ENCODE measurements at places on chromosomes 2 and 18.

GRCh38 chr2:46170026-46170425, 127.2 kb upstream of the EPAS1 start:
- no peak for DNase-seq

GRCh38 chr18:68665628-68666027, 49.3 kb downstream of the TMX3 start:
- no peak for DNase-seq

- DNase-seq, result no peak
Measured at GRCh38 chr2:122323927-122324326, 568.5 kb downstream of the TSN start.

DNA sequence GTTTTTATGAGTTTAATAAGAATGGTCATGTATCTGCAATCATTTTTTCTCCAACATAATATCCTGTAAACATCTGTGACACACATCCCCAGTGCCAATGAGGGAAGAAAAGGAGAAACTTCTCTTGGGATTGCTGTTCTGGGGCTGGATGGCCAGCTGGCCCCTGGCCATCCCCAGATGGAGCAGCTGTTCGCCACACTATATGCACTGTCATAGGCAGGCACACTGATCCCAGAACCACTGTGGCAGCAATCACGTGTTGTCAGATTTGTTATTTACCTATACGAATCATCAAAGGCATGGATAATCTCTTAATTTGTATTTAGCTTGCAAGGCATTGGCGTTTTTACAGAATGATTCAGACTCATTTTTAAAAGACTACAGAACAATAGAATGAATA, 167.6 kb upstream of the ACAA2 start:
- DNase-seq, result no peak

- DNase-seq, result no peak
Measured at GRCh38 chr18:45102863-45103262, 422.2 kb downstream of the SETBP1 start.

GRCh38 chr18:49214706-49215105, 245.7 kb downstream of the DYM start:
- DNase-seq, result no peak

- no peak for DNase-seq
Measured at GRCh38 chr2:31446848-31447247, 32.3 kb upstream of the XDH start.

DNA sequence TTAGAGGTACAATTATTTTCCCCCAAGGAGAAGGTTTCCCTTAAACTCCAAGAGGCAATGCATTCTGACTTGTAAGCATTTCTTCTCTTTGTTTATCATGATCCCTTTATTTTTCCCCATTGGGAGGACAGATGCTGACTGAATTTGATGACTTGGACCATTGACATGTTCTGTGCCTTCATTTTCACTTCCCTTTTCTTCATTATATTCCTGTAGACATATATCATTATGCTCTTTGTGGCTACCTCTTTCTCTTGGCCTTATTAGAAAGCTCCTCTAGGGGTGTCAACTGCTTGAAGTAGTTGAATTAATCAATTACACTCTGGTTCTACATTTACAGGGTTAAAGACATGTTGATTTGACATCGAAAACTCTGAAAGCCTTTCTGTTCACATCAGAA, 330.0 kb upstream of the DCC start:
- DNase-seq, result no peak
